HEK293T (cell line): ENCODE measurements at places on chromosomes 7 and 10.
A peak's percentile ranks its signal among the peaks of the same experiment; 100 is the strongest.

DNA sequence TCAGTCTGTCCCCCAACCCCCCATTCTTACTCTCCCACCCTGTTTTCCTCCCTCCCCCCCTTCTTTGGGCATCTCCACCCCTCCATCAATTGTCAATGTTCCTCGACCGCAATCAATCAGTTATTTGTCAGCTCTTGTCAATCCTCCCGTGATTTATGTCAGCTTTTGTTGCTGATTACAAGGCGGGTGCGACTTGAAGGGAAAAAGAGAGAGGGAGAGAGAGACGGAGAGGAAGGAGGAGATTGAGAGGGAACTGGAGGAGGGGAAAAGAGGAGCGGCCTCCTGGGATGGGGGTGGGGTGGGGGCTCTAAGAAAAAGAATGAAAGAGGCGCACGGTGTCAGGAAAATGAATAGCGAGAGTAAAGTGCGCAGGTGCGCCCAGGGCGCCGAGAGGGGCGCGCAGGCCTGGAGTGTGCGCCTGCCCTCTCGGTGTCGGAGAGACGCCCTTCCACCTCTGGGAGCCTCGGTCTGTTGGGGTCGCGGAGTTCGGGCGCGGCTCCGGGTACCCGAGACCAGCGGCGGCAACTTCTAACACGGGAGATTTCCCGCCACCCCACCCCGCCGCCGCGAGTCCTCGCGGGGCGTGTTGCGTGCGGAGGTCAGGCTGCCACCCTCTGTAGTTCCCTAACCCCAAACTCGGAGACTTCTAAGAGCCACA lies 1.1 kb upstream of the ZNF503 start:
- DNase-seq, result no peak

GRCh38 chr7:34091321-34091917 lies 186.1 kb downstream of the BMPER start:
- peak; percentile 32 for DNase-seq

DNA sequence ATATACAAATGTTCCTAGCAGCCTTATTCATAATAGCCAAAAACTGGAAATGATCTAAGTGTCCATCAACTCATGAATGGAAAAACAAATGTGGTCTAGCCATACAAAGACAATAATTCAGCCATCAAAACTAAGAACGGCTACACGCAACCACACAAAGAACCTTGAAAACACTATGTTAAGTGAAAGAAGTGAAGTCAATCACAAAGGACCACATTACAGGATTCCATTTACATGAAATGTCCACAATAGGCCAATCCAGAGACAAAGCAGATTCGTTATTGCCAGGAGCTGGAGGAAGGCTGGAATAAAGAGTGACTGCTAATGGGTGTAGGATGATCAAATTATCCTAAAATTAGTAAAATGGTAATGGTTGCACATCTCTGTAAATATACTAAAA lies 21.1 kb downstream of the MKRN1 start:
- no peak for DNase-seq

- no peak for DNase-seq
These were observed 537.6 kb downstream of the TCERG1L start for GRCh38 chr10:130773941-130774340.

DNA sequence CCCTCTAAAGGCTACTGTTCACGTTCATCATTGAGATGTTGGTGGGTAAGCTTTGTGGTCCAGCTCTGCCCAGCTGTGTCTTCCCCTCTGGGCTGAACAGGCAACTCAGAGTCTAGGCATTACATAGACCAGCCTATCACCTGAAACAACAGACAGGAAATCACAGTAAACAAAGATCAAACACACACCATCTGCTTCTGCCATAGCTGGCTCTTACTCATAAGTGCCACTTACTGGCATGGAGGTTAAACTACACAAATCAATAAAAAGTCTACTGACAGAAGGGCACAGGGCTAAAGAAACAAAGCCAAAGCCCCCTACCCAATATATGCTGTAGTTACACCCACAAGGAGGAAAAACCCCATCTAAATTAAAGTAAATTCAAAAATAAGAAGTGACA lies 35.0 kb downstream of the SEPTIN14 start:
- no peak for DNase-seq

GRCh38 chr10:123995461-123996131 lies 97.8 kb downstream of the CHST15 start:
- DNase-seq, result peak; percentile 61

DNA sequence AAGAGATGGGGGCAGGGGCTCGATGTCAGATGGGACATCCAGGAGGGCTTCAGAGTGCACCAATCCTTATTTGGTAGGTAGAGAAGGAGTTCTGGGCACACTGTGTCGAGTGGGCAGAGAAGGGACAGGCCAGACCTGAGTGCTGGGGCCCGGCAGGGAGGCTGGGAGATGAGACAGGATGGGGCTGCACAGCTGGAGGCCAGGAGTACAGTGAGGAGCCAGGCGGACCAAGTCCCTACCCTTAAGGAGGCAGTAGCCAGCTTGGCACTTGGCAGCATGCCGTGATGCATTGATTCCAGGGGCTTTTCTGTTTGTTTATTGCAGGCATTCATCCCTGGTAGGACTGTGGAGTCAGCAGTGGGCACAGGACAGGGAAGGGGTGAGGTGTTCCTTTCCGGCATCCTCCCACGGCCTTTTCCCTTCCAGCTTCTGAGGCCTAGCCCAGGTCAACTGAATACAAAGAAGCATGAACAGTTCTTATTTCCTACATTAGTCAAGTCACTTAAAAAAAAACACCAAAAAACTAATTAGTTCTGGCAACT lies 168.8 kb upstream of the CDCA7L start:
- no peak for DNase-seq

GRCh38 chr7:7166318-7166717 lies 16.0 kb upstream of the C1GALT1 start:
- DNase-seq, result no peak

DNA sequence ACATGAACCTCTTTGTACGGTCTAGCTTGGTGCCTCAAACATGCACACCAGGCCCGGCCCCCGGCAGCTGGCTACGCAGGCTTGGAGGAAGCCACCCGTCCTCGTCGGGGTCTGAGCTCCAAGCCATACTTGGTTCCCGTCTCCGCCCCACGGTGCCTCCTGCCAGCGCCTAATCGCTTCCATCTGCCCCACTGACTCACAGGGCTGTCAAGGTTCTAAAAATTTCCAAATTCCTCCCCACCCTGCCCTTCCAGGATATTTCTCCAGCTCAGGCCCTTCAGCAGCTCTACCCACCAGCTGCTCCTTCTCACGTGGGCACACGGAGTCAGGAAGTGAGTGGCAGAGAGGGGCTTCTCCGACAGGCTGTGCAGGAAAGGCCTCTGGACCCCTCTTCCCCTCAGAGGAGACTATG lies 38.8 kb downstream of the TMEM270 start:
- DNase-seq, result no peak

DNA sequence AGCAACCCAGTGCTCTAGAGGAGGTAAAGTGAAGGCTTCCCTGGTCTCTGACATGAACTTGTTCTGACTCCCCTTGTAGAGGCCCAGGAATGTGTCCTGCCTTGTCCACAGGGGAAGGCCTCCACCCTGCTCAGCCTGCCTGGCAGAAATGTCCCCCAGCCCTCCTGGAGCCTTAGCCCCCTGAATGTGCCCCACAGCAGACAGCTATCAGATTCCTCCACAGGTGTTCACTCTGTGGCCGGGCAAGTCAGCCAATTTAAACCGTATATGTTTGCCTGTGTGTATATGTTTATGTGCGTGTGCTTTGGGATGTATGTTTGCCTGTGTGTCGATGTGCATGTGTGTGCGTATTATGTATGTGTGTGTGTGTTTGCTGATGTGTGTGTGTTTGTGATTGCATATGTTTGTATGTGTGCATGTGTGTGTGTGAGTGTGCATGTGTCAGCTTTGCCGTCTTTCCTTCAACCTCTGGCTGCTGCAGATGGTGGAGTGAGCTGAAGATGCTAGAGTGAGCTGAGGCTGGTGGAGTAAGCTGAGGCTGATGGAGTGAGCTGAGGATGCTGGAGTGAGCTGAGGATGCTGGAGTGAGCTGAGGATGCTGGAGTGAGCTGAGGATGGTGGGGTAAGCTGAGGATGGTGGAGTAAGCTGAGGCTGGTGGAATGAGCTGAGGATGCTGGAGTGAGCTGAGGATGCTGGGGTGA lies 68.9 kb upstream of the ANTXRL start:
- no peak for DNase-seq

GRCh38 chr7:44280993-44281721 lies 44.2 kb downstream of the CAMK2B start:
- no peak for DNase-seq

DNA sequence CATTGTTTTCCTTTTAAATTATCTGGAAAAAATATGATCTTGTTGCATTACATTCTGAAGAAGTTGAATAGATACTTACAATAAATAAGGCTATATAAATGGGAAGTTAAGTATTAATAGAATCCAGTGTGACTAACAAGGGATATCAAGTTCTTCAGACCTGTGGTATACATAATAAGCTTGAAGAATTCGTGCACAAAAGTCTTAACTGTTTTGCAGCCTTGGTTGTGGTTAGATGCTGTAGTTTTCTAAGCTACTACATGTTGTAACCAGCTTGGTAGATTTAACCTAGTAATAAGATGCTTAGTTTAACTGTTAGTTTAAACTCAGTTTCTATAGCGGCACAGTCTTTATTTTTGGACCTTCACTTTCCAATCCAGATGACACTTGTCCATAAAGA lies 106.2 kb upstream of the GLCCI1 start:
- no peak for DNase-seq

- no peak for DNase-seq
These were observed 1.6 kb downstream of the CCDC71L start for GRCh38 chr7:106659166-106659962.

GRCh38 chr10:52472406-52473146 lies 158.5 kb downstream of the DKK1 start:
- DNase-seq, result no peak

GRCh38 chr7:129776362-129776722 lies 164.8 kb downstream of the NRF1 start:
- DNase-seq, result no peak

DNA sequence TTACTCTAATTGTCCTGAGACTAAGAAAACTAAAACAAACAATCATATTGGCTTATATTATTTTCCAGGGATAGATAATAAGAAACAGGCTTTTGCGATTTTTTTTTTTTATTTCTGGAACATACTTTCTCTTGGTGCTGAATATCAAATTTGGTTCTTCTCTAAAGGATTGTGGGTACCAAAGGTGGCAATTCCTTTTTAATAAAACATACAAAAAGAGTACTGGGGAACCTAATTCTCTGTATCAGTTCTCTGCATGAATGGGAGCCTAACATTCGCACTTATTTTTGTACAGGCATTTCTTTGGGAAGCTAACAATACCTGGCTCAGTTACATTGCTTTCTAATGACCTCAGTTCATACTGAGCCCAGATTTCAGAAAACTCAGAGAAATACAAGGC lies 32.8 kb downstream of the LRRC18 start:
- no peak for DNase-seq

- no peak for DNase-seq
These were observed 247.4 kb upstream of the PODXL start for GRCh38 chr7:131803816-131804215.

GRCh38 chr10:69359148-69359547 lies 57.6 kb downstream of the TACR2 start:
- no peak for DNase-seq

GRCh38 chr7:23216021-23216420 lies 30.6 kb upstream of the GPNMB start:
- no peak for DNase-seq

- DNase-seq, result no peak
These were observed 18.0 kb upstream of the FGL2 start for GRCh38 chr7:77217474-77218185.

DNA sequence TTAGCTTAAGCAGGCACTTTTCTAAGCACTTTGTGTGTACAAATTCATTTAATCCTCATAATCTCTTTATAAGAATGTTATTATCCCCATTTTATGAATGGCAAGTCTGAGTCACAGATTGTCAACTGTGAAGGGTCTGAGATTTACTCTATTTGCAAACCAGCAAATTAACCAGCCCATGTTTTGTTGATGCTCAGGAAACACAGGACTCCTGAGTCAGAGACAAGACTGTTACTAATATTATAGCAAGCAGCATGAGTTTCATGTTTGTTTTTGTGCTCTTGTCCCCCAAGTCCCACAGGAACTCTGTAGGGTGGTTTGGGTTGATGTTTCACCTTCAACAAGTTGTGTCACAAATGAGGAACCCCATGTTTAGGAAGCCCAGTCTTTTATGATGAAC lies 182.0 kb upstream of the PPP1R3A start:
- DNase-seq, result no peak
